Stimulated activated CD8-positive, alpha-beta memory T cell treated with anti-CD3 and anti-CD28 coated beads, Interleukin-4, amount 100 ng/mL, for 1 hour (primary cell): ENCODE measurements at places on chromosomes 13 and 19.

- no peak for DNase-seq
Observed at GRCh38 chr13:100825557-100825956, 151.0 kb upstream of the TMTC4 start.

GRCh38 chr13:30313311-30313710, 6.0 kb upstream of the KATNAL1 start:
- no peak for DNase-seq

DNA sequence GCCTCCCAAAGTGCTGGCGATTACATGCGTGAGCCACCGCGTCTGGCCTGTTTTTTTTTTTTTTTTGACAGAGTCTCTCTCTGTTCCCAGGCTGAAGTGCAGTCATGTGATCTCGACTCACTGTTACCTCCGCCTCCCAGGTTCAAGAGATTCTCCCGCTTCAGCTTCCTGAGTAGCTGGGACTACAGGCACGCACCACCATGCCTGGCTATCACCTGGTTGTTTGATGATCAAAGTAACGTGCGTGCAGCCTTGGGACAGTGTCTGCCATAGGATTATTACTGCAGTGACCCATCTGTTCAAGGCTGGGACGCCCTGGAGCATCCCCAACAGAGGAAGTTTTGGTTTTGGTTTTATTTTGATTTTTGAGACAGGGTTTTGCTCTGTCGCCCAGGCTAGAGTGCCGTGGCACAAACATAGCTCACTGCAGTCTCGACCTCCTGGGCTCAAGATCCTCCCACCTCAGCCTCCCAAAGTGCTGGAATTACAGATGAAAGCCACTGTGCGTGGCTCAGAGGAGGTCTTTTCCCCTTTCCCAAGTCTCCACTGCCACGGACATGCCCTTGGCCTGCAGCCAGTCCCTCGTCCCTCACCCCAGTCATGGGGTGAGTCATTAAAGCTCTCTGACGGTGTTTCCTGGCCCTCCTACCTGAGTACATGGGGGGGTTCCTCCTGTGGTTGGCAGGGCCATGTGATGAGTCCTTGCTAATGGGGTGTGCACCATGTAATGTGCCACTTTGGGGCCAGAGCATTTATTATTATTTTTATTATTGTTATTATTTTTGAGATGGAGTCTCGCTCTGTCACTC, 65.6 kb downstream of the IER2 start:
- no peak for DNase-seq

- DNase-seq, result no peak
Observed at GRCh38 chr19:15453091-15453578, 3.4 kb upstream of the WIZ start.

GRCh38 chr13:29901710-29902631, 51.6 kb upstream of the UBL3 start:
- DNase-seq, result no peak

DNA sequence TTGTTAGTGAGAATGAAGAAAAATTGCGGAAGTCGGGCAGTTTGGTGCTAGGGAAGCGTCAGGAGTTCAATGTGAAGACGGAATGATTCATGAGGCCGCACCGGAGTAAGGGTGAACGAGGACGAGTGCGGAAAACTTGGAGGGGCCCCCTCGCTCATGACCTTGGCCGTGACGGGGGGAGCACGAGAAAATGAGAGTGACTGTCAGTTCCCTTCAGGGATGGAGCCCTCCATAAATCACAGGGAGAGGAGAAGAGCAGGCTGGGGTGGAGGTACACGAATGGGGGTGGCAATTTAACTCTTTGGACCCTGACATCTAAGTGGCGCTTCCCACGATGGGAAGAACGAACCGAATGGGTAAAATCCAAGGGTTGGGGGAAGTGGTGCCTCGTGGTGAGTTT, 486.4 kb downstream of the TSHZ3 start:
- DNase-seq, result no peak

DNA sequence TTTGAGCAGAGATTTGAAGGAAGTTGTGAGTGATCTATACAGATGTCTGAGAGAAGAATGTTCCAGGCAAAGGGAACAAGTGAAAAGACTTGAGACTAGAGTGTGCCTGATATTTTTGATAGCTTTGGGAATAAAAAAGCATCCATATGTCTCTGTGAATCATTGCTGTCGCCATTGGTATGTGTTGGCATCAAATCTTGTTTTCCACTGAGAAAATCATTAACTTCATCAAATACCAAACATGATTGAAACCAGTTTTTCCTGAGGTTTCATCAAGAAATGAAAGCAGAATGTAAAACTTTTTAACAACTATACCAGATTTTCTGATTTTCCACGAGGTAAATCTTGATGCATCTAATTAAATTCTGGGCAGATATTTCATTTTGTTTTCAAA, 862.6 kb downstream of the DIAPH3 start:
- no peak for DNase-seq

- peak; percentile 19 for DNase-seq
Observed at GRCh38 chr13:27375686-27376326, 48.6 kb upstream of the GTF3A start.

- no peak for DNase-seq
Observed at GRCh38 chr19:1911098-1911497, 5.9 kb downstream of the ADAT3 start.

DNA sequence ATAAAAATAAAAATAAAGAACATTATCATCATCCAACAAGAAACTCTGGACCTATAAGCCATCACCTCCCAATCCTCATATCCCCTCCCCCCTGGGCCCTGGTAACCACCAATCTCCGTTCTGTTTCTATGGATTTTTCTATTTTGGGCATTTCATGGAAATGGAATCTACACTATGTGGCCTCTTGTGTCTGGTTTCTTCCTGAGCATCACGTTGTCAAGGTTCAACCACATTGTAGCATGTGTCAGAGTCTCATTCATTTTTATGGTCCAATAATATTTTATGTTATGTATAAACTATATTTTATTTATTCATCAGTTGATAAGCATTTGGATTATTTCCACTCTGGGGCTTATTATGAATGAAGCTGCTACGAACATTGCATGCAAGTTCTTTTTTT, 26.9 kb downstream of the SULT2B1 start:
- no peak for DNase-seq

- no peak for DNase-seq
Observed at GRCh38 chr13:57787058-57787791, 155.7 kb downstream of the PCDH17 start.

- DNase-seq, result no peak
Observed at GRCh38 chr13:67369895-67370660, 139.9 kb upstream of the PCDH9 start.

DNA sequence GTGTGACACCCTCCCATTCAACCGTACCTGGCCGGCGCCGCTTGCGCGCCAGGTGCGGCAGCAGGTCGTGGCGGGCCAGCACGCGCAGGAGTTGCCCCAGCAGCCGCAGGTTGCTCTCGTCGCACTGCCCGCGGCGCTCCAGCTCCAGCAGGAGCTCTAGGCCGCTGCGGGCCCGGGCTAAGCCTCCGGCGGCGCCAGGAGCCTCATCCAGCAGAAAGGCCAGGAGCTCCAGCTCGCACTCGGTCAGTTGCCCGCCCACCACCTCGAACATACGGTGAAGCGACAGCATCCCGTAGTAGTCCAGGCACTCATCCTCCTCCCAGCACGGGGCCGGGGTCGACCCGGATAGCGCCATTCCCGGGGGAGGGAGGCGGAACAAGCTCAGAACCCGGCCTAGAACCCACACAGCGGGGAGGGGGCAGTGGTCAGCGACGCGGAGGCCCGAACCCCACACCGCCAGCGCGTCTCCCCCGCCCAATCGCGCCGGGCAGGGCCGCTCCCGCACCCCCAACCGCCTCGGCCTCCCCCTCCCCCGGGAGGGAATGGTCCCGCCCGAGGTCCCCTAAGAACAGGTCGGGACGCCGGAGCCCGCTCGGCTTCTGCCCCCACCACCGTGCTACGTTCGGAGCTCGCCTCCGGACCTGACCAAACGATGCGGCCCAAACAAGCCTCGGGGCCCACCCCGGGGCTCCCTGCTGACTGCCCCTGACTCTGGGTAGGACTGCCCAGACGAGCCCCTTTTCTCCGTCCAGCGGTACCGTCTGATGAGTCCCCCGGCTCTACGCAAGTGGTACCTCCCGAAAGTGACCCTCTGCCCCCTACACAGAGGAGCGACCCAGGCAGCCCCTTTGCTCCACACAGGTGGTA, 591 bp downstream of the DEDD2 start:
- no peak for DNase-seq

DNA sequence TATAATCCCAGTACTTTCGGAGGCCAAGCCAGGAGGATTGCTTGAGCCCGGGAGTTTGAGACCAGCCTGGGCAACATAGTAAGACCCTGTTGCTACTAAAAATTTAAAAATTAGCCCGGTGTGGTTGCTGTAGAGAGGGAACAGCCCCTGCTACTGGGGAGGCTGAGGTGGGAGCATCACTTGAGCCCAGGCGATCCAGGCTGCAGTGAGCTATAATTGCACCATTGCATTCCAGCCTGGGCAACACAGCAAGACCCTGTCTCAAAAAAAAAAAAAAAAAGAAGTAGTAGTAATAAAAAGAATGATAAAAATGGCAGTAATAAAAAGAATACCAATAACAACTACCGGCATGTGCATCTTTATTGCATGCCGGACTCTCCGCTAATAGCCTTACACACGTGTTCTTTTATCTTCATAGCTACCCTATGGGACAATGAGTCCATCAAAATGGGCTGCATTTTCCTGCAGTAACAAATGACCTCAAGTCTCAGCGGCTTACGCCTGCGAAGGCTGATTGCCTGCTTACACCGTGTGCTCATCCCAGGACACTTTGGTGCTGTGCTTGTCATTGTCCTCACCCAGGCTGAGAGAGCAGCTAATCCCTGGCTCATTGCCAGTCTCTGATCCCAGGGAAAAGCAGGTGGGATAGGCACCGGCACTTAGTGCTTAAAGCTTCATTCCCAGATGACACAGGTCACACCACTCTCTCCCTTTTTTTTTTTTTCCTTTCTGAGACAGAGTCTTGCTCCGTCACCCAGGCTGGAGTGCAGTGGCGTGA, 14.4 kb upstream of the SYCN start:
- DNase-seq, result no peak
